Nucleus accumbens (tissue), 56 donors: ENCODE measurements at places on chromosomes 4 and X.

DNA sequence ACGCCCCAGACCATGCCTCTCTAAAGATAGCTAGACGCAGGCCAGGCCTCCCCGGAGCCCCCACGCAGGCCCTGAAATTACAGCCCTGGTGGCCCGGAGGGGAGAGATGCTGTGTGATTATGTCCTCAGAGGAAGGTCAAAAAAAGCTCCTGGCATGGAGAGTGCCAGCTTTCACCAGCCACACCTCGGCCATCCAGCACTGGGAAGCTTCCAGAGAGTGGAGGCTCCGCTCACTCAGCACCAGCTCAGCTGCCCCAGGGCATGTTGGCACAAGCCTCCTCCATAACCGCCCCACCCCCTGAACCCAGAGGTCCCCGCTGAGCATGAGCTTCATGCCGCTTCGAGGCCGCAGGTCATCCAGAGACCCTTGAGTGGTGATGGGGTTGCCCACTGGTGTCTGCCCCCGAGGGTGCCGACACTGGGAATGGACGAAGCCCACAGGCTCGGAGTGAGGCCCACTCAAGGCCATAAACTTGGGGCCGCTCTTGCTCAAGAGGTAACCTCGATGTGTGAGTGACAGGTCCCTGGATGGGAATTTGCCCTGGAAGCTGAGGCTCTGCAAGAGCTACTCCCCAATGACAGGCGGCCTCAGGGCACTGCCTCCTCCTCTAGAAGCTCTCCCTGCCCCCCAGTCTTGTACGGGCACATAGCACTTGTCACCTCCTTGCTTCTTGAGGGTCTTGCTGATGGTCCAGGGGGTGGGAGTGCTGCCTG lies 4.4 kb upstream of the BGN start:
- no peak for DNase-seq

DNA sequence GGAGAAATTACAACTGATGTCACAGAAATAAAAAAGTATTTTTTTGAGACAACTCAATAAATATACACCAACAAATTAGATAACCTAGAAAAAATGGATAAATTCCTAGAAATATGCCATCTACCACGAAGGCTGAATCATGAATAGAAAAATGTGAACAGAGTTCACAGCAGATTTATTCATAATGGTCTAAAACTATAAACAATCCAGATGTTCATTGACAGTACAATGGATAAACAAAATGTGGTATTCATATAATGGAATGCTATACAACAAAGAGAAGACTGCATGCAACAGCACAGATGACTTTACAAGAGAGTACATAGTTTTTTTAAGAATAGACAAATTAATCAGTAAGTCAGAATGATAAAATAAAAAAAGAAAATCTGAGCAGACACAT lies 55.2 kb downstream of the CLOCK start:
- no peak for DNase-seq

DNA sequence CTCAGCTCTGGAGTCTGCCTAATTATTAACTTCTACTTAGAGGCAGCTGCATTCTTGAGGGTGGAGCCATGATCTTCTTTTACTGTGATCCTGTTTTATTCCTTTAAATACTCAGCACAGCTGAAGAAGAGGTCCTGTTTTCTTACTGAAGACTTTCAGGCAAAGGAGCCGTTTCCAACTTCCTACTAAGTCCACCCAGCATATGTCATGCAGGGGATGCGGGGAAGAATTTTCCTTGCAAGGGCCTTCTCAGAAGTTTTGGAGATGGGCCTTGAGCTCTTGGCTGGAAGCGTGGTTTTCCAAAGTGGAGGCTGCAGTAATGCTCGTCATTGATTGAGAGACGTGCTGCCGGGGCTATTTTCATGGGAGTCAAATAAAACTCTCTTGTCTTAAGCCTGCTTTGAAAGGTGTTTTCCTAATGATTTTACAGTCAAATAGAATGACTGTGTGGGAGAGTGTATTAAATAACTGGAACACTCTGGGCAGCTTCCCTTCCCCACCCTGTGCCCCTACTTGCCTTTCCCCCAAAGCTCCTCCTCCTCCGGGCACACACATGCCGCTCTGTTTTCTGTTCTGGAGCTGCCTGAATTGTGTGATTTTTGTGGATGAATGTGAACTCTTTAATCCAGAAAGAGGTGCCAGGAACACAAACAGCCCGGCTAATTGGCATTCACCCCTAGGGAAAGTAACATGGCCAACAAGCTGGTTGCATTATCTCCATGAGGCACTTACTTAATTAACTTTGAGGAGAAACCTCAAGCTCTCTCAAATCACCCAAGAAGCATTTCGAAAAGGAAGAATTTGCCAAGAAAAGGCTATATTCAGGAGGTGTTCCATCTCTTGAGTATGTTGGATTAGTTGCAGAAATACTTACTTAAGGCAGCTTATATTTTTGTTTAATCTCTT lies 28.1 kb downstream of the FGF2 start:
- peak; percentile 66 for DNase-seq

DNA sequence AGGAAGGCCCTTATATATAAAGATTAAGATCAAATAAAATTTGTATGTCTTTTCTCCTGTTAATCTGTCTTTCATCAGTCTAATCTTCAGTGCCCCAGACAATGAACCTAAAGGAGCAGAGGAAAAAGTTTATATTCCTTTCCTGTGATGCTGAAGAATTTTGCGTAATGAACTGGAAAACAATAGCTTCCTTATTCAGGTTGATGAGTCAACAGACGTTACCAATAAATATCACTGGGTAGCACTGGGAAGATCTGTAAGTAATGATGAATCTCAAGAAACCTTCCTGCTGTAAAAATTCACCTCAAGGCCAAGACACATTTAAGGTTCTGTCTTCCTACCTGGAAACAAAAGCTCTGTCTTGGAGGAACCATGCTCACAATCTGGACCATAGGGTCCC lies 25.5 kb downstream of the CDKN2AIP start:
- no peak for DNase-seq

GRCh38 chr4:103400405-103400804 lies 202.3 kb upstream of the CENPE start:
- no peak for DNase-seq

DNA sequence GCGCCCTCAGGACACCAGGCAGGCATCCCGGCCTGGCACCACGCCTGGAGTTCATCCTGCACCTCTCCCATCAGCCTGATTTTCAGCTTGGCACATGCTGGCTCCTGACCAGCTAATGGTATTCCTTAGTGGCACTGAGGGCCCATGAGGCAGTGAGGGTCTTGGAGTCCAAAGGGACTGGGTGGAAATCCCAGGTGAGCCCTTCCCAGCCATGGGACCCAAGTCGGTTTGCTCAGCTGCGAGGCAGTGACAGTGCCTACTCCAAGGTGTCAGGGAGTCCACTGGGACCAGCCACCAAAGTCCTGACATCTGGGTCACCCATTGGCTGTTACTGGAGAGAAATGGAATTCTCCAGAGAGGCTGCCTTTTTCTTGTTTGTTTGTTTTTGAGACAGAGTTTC lies 4.9 kb downstream of the SSR4 start:
- no peak for DNase-seq

GRCh38 chr4:40916880-40917279 lies 167.1 kb downstream of the NSUN7 start:
- no peak for DNase-seq

GRCh38 chr4:172553216-172553615 lies 615.4 kb upstream of the GALNT7 start:
- DNase-seq = no peak

DNA sequence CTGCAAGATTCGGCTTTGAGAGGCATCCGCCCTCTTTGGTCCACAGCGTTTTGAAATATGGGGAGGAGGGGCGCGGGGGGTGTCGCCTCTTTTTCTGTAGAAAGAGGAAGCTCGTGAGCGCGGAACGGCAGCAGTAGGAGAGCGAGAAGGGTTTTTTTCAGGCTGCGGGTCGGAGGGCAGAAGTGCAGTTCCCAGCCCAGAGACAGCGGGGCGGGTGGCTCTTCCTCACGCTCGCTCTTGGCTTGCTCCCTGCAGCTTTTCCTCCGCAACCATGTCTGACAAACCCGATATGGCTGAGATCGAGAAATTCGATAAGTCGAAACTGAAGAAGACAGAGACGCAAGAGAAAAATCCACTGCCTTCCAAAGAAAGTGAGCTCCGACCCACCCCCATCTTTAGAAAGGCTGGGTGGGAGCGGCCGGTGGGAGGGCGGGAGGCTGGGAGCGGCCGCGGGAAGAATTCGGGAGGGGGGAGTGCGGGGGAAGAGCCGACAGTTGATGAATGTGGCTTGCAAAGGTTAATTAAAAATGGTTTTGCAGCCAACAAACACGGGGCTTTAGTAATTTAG lies 1.2 kb downstream of the TMSB4X start:
- DNase-seq = peak; percentile 51

- no peak for DNase-seq
These were observed 316.6 kb upstream of the NDST4 start for GRCh38 chr4:115430024-115430423.

GRCh38 chrX:53605004-53605403 lies 81.5 kb downstream of the HUWE1 start:
- DNase-seq = no peak

DNA sequence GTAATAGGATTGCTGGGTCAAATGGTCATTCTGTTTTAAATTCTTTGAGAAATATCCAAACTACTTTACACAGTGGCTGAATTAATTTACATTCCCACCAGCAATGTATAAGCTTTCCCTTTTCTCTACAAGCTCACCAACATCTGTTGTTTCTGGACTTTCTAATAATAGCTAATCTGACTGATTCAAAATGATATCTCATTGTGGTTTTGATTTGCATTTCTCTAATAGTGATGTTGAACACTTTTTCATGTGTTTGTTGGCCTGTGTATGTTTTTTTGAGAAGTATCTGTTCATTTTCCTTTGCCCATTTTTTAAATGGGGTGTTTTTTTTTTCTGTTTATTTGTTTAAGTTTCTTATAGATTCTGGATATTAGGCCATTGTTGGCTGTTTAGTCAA lies 659.0 kb upstream of the GNPDA2 start:
- DNase-seq = no peak

DNA sequence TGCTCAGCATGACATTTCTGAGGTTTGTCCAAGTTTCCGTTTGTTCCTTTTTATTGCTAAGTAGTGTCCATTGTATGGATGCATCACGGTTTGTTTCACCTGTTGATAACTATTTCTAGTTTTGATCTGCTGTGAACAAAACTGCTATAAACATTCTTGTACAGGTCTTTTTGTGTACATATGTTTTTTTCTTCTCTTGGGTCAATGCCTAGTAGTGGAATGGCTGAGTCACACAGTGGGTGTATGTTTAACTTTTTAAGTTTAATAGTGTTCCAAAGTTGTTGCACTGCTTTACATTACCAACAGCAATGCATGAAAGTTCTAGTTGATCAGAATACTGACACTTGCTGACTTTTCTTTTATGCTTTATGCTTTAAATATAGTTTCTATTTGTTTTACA lies 76.7 kb downstream of the MAOB start:
- no peak for DNase-seq

DNA sequence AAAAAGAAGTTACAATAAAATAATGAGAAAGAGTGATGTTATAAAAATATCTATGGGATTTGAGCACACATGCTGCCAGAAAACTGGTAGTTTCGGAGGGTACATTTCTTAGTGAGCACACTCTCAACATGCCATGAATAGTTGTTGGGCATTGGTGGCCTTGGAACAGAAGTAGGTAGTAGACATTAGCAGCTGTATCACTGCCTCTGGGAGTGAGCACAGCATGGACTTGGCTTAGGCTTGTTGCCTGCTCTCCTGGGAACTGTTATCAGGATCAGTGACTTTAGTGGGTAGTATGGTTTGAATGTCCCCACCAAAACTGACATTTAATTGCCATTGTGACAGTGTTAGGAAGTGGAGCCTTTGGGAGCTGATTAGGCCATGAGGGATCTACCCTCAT lies 13.3 kb upstream of the PDLIM3 start:
- DNase-seq = no peak

DNA sequence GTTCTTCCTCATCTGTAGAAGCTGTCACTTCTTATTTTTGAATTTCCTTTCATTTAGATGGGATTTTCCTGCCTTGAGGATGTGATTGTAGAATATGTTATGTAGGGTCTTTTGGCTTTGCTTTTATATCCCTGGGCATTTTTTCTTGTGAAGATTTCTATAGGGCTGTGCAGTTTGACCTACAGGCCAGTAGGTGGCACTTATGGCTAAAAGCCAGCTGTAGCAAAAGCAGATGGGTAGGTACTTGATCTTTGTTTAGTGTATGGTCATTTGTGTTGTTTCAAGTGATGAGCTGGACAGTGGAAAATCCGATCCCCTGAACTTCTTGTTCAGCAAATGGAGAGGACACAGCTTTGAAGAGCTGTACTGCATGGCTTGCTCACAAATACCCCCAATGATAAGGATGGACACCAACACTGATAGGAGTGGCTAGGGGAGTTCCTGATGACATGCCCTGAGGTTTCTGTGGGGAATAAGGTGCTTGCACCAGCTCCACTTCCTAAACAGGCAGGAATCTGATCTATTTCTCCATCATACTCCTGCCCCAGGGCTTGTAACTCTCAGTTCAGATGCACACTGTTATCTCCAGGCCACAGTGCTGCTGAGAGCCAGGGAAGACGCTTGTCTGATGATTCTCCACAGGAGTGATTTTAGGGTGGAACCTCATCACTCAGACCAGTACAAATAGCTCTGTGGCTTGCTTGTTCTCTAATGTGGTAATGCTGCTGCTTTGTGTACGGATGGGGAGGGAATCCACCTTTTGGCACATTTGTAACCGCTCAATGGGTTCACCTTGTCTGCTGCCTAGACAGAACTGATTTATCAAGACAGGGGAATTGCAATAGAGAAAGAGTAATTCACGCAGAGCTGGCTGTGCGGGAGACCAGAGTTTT lies 417.1 kb upstream of the MAGEB16 start:
- no peak for DNase-seq

GRCh38 chrX:48971249-48972219 lies at the start of gene KCND1:
KCND1 (minus strand) TSS chrX:48971844; CDS start chrX:48970271, 1,573 bp downstream.
- DNase-seq = peak; percentile 32

GRCh38 chr4:173436149-173436579 lies 37.2 kb upstream of the SCRG1 start:
- no peak for DNase-seq

- no peak for DNase-seq
These were observed 2.1 kb upstream of the DHRSX start for GRCh38 chrX:2502668-2503519.

- no peak for DNase-seq
These were observed 140.8 kb upstream of the PJA1 start for GRCh38 chrX:69306063-69306404.

DNA sequence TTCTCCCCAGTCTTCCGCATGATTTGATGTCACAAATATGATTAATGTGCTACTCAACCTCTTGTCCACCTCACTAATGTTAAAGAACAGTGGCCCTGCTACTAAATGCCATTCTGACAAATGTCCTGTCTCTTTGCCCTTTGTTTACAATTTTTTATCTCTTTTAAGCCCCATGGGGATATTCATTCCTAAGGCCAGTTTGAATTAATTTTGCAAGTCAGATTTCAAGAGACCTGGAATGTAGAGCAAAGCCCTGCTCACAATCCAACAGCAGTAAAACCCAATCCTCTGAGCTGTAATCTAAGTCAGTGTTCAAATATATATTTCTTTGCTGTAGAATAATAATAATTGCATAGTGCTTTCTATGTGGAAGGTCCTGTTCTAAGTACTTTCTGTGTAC lies 81.2 kb downstream of the LDB2 start:
- DNase-seq = no peak

- DNase-seq = no peak
These were observed 73.1 kb downstream of the MAMLD1 start for GRCh38 chrX:150436195-150436594.

GRCh38 chr4:85495621-85496020 lies 20.7 kb downstream of the ARHGAP24 start:
- DNase-seq = no peak

GRCh38 chr4:105637408-105638176 lies 70.9 kb downstream of the INTS12 start:
- peak; percentile 58 for DNase-seq

- no peak for DNase-seq
These were observed 1.0 kb upstream of the AASDH start for GRCh38 chr4:56388306-56388705.
